ENCODE measurements at places on chromosomes 3 and 15. TPM values are rescaled to one million over a fixed set of nuclear protein-coding genes. Genes with fewer than 3 reads are reported as not detected.

GRCh38 chr15:70057931-70058641 lies 39.6 kb downstream of the TLE3 start:
- H3K4me1 ChIP-seq, result no peaks in the 10 kb centered on the region
- no peaks in the 10 kb centered on the region for H3K27me3 ChIP-seq
- no peak overlapping the region for H3K27ac ChIP-seq
- no peak overlapping the region for H3K4me3 ChIP-seq

The ZNF80 gene
- total RNA-seq, result 0.53 TPM

GRCh38 chr3:179289295-179289694 lies 33.5 kb upstream of the ZNF639 start:
- no peak overlapping the region for H3K27ac ChIP-seq
- H3K4me3 ChIP-seq, result no peak overlapping the region
- H3K27me3 ChIP-seq, result peaks cover 17% of the 10 kb centered on the region
- no peaks in the 10 kb centered on the region for H3K36me3 ChIP-seq
- DNase-seq, result no peak
- no peaks in the 10 kb centered on the region for H3K4me1 ChIP-seq

- DNase-seq, result no peak
- H3K27me3 ChIP-seq, result no peaks in the 10 kb centered on the region
- no peak overlapping the region for H3K4me3 ChIP-seq
- H3K4me1 ChIP-seq, result no peaks in the 10 kb centered on the region
Observed at GRCh38 chr3:193506921-193507320, 47.8 kb downstream of the ATP13A4 start.

The ACKR4 gene
- total RNA-seq, result not detected

DNA sequence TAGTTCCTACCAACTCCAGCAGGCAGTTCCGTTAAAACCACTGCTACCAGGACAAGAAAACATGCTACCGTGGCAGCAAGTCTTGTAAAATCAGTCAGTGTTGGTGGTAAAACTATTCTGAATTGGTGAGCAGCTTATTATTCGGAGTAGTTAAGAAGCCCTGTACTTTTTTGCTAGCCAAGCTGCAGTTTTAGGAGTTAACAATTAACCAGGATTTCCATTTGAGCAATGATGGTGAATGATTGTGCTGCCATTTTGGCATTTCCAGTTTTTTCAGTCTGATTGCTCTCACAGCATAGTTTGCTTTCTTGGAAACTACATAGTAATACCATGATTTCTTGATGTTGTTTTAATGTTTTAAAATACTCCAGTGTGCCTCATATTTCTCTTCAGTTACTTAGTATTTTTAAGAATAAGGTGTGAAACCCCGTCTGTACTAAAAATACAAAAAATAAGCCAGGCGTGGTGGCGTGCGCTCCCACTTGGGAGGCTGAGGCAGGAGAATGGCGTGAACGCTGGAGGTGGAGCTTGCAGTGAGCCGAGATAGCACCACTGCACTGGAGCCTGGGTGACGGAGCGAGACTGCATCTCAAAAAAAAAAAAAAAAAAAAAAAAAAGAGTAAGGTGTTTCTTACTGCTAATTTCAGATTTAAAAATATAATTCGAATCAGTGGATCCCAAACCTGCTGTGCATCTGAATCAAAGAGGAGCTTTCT lies 43.8 kb upstream of the SCAANT1 start:
- no peak overlapping the region for H3K4me3 ChIP-seq
- peaks cover 36% of the 10 kb centered on the region for H3K4me1 ChIP-seq
- H3K27ac ChIP-seq, result no peak overlapping the region
- no peaks in the 10 kb centered on the region for H3K27me3 ChIP-seq
- H3K36me3 ChIP-seq, result peaks cover 3% of the 10 kb centered on the region
- no peak for DNase-seq

The IL17RB gene
- 0.26 TPM for total RNA-seq

The GPR27 gene
- total RNA-seq, result 0.90 TPM

DNA sequence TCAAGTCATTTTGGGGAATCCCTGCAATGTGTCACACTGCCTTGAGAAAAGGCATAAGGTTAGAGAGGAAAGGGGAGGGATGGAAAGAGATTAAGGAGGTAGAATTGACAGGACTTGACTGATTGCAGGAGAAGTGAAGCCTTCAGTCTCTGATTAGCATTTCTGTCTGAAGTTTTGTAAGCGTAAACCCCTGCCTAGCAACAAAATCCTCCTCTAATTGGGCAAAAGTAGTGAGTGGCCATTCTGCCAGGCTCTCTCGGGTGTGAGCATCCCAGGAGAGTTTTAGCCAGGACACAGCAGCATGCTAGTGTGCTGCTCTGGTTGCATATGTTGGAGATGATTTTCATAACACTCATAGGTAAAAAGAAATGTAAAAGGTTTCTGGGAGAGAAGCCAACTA lies 117.0 kb upstream of the MRPL3 start:
- H3K36me3 ChIP-seq, result no peaks in the 10 kb centered on the region
- H3K27me3 ChIP-seq, result peaks cover 25% of the 10 kb centered on the region
- DNase-seq, result no peak
- H3K4me1 ChIP-seq, result no peaks in the 10 kb centered on the region

The KNG1 gene
- not detected for total RNA-seq

DNA sequence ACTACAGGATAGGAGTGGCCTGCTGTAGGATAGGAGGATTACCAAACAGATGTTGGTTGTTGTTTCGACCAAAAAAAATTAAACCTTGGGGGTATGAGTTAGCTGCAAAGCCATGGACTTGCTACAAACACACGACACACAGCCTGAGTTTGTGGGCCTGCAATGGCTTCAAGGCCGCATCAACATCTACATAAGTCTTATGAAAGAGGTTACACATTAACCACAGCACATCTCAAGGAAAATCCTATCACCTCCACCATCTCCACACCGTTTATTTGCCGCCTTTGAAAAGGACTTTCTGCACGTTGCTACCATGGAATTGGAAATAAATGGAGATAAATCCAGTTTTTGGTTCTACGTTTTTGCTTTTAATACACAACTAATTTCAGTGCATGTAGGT lies 23.0 kb downstream of the LRIG1 start:
- H3K27ac ChIP-seq, result no peak overlapping the region
- peaks cover 54% of the 10 kb centered on the region for H3K4me1 ChIP-seq
- DNase-seq, result no peak
- peaks cover 6% of the 10 kb centered on the region for H3K36me3 ChIP-seq

DNA sequence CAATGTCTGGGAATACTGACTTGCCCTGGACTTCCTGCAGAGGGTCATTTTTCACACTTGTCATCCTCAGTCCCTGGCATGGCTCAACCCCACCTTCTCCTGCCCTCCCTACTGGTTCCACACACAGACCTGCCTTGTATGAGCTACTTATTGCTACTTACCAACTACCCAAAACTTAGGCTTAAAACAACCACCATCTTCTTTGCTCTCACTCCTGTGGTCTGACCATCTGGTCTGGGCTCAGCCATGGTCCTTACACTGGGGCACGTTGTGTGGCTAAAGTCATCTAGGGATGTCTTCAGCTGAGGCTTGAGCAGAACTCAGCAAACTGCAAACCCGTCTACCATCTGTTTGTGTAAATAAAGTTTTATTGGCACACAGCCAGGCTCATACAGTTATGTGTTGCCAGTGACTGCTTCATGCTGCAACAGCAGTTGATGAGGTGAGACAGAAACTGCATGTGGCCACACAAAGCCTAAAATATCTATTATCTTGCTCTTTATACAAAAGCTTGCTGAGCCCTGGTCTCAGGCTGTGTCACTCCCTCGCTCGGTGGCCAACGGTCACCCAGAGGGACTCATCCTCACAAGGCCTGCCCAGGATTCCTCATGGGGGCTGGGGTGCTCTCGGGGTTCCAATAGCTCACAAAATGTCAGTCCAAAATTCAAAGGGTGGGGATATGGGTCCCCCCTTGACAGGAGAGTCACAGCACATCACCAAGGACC lies 43.5 kb downstream of the KLF15 start:
- DNase-seq, result no peak
- H3K4me3 ChIP-seq, result no peak overlapping the region
- no peak overlapping the region for H3K27ac ChIP-seq
- H3K4me1 ChIP-seq, result no peaks in the 10 kb centered on the region
- H3K27me3 ChIP-seq, result no peaks in the 10 kb centered on the region
- no peaks in the 10 kb centered on the region for H3K36me3 ChIP-seq

The MYEF2 gene
- 47.6 TPM for total RNA-seq

The AMT gene
- total RNA-seq, result 7.5 TPM

The PIERCE2 gene
- 0.69 TPM for total RNA-seq

- H3K36me3 ChIP-seq, result peaks cover 16% of the 10 kb centered on the region
- no peak overlapping the region for H3K27ac ChIP-seq
- peak overlapping the region; percentile 89 for H3K4me3 ChIP-seq
- DNase-seq, result peak; percentile 12
Observed at GRCh38 chr15:34436126-34436955, 1.3 kb downstream of the GOLGA8A start.

The WDR76 gene
- total RNA-seq, result 76.3 TPM

The ARPIN gene
- not detected for total RNA-seq

DNA sequence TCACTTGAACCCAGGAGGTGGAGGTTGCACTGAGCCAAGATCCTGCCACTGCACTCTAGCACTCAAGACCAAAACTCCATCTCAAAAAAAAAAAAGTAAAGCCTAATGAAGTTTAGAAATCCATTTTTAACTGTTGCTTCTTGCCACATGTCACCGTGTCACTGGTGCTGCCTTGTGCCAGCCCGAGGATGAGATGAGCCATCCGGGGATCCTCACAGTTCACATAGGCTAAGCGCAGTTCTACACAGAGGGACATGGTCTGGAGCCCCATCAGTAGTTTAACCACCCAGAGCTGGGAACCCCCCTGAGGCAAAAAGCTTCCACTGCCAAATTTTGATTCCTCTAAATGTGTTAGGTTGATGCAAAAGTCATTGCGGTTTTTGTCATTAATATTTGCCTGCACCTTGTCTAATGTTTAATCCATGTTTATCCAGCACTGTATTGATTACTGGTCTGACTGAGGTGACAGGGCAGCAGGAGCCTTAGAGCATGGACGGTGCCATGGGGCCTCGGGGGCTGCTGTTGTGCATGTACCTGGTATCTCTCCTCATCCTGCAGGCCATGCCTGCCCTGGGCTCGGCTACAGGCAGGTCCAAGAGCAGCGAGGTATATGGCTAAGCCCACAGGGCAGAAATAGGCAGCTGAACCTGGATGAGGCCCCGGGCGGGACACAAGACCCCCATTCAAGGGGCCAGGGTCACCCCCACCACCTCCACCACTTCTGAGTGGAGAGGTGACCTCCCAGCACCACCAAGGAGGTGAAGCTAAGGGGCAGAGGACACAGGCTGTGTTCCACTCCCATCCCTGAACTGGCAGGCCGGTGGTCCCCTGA lies at the start of gene ITIH1:
TSS of gene ITIH1 (plus strand) at position 473 of the 832 bp plus-strand sequence. CDS start at position 490, 17 bp downstream.
- H3K36me3 ChIP-seq, result no peaks in the 10 kb centered on the region
- no peaks in the 10 kb centered on the region for H3K27me3 ChIP-seq
- H3K4me3 ChIP-seq, result no peak within 1 kb of the TSS

DNA sequence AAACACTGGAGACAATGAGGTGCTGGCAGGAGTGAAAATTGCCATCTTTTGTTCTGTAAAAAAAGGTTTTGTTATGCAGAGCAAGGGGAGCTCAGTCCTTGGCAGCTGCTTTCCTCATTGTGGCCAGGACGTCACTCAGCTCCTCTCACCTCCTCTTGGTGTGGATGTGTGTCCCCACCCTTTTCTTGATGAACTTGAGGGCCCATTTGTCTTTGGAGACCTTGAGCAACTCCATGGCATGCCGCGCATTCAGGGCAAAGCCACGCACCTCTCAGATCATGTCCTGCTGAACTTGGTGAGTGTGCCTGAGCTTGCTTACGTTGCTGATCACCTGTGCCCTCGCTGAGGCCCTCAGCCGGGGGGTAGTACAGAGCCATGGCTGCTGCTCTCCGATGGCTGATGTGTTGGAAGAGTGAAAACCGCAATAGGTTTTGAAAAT lies 24.5 kb upstream of the BDH1 start:
- H3K36me3 ChIP-seq, result no peaks in the 10 kb centered on the region
- H3K4me3 ChIP-seq, result no peak overlapping the region
- DNase-seq, result no peak

The KLHL40 gene
- total RNA-seq, result not detected

GRCh38 chr15:51062736-51063135 lies 32.0 kb downstream of the TNFAIP8L3 start:
- H3K27me3 ChIP-seq, result peaks cover 26% of the 10 kb centered on the region
- H3K4me1 ChIP-seq, result no peaks in the 10 kb centered on the region
- no peaks in the 10 kb centered on the region for H3K36me3 ChIP-seq
- DNase-seq, result no peak
- H3K4me3 ChIP-seq, result no peak overlapping the region
- no peak overlapping the region for H3K27ac ChIP-seq

DNA sequence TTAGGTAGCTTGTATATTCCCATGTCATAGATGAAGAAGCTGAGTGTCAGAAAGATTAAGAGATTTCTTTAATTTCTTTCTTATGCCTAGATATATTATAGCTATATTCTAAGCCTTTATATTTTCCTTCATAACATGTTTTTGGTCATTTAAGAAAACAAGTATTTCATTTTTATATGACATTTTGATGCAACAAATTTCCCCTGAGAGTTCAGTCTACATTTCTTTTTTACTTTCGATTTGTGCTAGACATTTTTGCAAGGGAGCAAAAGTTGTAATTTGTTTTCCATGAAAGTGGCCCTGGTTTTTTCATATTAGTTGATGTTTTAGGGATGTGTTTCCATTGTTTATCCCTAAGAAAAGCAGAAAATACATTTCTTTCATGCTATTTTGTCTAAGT lies 344.9 kb downstream of the NLGN1 start:
- no peaks in the 10 kb centered on the region for H3K4me1 ChIP-seq
- H3K27ac ChIP-seq, result no peak overlapping the region
- no peaks in the 10 kb centered on the region for H3K27me3 ChIP-seq
- no peak overlapping the region for H3K4me3 ChIP-seq
- no peaks in the 10 kb centered on the region for H3K36me3 ChIP-seq

The CYP8B1 gene
- total RNA-seq, result not detected

DNA sequence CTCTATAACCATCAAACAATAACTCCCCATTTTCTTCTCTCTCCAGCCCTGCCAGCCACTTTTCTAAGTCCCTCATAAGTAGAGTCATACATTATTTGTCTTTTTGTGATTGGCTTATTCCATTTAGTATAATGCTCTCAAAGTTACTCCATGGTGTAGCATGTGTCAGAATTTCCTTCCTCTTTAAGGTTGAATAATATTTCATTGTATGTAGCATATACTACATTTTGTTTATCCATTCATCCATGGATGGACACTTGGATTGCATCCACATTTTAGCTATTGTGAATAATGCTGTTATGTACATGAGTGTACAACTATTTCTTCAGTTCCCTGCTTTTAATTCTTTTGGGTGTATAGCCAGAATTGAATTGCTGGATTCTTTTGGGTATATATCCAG lies 138.4 kb downstream of the ATG7 start:
- no peak for DNase-seq
- H3K4me1 ChIP-seq, result no peaks in the 10 kb centered on the region
- no peak overlapping the region for H3K4me3 ChIP-seq
- H3K36me3 ChIP-seq, result peaks cover 27% of the 10 kb centered on the region
- no peaks in the 10 kb centered on the region for H3K27me3 ChIP-seq
